ENCODE measurements at places on chromosomes 1 and 21.

DNA sequence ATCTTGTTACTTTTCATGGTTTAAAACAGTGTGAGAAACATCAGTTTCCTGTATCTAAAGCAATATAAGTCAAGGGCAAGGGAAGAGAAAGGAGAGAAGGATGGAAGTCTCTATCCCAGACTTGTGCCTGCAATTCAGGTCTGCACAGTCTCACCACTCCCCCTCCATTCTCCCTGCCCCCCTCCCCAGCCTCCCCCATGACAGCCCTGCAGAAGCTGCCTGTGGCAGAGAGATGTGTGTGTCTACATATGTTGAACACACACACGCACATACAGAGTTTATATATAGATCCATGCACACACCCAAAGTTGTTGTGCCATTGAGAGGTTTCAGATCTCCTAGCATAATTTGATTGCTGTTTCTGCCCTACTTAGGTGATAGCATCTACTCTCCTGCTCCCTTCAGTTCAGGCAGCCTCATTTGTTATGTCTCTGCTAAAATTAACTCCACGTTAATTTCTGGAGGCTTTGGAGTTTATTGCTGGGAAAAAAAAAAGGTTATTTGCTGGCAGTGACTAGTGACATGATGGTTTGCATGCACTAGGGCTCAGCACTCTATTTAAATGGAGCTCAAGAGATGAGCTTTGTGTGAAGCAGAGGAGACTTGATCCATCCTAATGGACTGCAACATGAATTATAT, 124.9 kb upstream of the SMYD2 start:
- H3K4me3 ChIP-seq: no peak overlapping the region
- DNase-seq: no peak
- no peaks in the 10 kb centered on the region for H3K4me1 ChIP-seq
- H3K27me3 ChIP-seq: no peaks in the 10 kb centered on the region

DNA sequence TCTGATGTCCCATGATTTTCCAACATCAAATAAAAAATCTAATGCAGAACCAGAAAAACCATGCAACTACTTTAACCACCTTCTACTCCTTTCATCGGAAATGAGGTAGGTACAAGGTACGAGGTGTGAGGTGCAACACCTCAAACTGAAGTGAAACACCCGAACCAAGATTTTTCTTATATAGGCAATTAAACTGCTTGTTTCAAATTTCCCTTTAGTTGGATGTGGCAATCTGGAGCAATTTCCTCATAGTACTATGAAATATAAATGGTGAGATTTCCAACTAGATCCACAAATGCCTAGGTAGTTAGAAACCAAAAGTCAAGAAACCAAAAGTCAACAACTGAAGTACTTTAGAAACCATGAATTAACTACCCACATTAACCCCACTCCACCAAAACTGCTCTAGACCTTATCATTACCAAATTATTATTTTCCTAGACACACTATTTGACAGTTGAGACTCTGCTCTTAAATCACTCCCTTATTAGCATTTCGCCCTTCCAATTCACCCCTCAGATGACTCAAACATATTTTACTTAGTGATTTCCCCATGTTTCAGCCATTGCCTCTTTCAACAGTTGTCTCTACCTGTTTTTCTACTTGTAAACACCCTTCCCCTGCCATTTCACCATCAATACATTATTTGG, 37.8 kb downstream of the FUBP1 start:
- DNase-seq: no peak
- H3K27ac ChIP-seq: no peak overlapping the region
- H3K4me1 ChIP-seq: no peaks in the 10 kb centered on the region
- no peaks in the 10 kb centered on the region for H3K27me3 ChIP-seq

GRCh38 chr1:224201383-224201782, 18.3 kb downstream of the DEGS1 start:
- no peaks in the 10 kb centered on the region for H3K36me3 ChIP-seq
- no peak for DNase-seq
- no peaks in the 10 kb centered on the region for H3K27me3 ChIP-seq
- H3K4me1 ChIP-seq: peaks cover 25% of the 10 kb centered on the region
- H3K27ac ChIP-seq: no peak overlapping the region
- no peak overlapping the region for H3K4me3 ChIP-seq

- peaks cover 14% of the 10 kb centered on the region for H3K36me3 ChIP-seq
- H3K27me3 ChIP-seq: no peaks in the 10 kb centered on the region
- no peak overlapping the region for H3K27ac ChIP-seq
- no peak for DNase-seq
- H3K4me3 ChIP-seq: no peak overlapping the region
Measured at GRCh38 chr21:25953659-25954058, 216.9 kb downstream of the APP start.

DNA sequence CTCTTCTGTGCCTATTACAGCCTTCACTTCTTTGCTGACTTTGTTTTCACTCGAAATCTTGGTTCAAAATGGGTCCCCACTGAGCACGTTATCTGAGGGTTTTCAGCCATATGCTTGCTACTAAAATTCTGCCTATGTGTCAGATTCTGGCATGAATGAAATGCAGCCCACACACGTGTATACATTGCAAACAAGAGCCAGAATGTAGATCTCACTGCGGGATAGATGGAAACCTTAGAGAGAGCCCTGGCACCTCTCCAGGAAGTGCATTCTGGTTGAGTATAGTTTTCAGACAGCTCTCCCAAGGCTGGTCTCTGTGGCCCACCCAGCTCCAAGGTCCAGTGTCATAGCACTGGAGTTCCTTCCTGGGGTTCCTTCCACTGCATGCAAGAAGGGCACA, 234.7 kb upstream of the GJB5 start:
- no peak overlapping the region for H3K4me3 ChIP-seq
- H3K27ac ChIP-seq: no peak overlapping the region
- H3K36me3 ChIP-seq: no peaks in the 10 kb centered on the region
- peak; percentile 1 for DNase-seq

DNA sequence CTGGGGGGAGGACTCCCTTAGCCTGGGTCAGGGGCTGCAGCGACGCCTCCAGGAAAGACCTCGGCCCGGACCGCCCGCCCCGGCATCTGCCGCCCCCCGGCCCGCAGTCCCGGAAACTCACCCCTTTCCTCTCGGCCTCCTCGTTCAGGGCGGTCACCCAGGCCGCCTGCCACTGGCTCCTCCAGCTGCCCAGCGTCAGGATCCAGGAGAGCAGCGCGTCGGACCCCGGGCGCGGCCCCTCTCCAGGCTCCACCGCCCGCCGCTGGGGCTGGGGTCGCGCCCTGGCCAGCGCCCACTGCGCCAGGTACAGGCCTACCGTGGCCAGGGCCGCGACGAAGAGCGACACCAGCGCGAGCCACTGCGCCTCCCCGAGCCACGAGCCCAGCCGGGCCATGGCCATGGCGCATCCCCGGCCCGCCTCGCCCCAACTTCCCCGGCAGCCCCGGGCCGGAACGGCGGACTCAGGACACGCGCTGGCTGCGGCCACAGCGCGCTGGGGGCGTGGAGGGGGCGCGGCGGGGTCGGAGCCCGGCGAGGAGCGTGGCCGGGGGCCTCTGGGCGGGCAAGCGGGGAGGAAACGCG, 478 bp downstream of the C2CD2 start:
- peak overlapping the region; percentile 72 for H3K4me3 ChIP-seq
- H3K4me1 ChIP-seq: peaks cover 31% of the 10 kb centered on the region
- H3K27ac ChIP-seq: no peak overlapping the region
- no peak for DNase-seq
- H3K27me3 ChIP-seq: no peaks in the 10 kb centered on the region

DNA sequence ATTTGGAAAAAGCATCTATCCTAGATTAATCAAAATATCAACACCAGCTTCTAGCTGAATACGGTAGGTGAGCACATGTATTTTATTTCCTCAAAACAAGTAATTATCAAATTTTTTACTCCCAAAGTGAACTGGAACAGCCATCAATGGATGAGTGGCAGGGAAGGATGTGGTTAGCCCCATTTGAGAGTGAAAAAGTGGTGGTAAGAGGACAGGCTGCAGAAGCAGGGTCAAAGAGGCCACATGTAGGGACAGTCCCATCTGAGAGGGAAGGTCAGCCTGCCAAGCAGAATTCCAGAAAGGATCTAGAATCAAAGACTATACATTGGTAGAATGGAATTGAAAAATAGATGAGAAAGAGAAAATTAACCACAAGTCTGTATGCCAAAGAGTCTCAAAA, 163.8 kb downstream of the SMYD3 start:
- peaks cover 8% of the 10 kb centered on the region for H3K36me3 ChIP-seq
- no peak overlapping the region for H3K4me3 ChIP-seq
- no peaks in the 10 kb centered on the region for H3K27me3 ChIP-seq
- no peak for DNase-seq
- H3K27ac ChIP-seq: no peak overlapping the region

DNA sequence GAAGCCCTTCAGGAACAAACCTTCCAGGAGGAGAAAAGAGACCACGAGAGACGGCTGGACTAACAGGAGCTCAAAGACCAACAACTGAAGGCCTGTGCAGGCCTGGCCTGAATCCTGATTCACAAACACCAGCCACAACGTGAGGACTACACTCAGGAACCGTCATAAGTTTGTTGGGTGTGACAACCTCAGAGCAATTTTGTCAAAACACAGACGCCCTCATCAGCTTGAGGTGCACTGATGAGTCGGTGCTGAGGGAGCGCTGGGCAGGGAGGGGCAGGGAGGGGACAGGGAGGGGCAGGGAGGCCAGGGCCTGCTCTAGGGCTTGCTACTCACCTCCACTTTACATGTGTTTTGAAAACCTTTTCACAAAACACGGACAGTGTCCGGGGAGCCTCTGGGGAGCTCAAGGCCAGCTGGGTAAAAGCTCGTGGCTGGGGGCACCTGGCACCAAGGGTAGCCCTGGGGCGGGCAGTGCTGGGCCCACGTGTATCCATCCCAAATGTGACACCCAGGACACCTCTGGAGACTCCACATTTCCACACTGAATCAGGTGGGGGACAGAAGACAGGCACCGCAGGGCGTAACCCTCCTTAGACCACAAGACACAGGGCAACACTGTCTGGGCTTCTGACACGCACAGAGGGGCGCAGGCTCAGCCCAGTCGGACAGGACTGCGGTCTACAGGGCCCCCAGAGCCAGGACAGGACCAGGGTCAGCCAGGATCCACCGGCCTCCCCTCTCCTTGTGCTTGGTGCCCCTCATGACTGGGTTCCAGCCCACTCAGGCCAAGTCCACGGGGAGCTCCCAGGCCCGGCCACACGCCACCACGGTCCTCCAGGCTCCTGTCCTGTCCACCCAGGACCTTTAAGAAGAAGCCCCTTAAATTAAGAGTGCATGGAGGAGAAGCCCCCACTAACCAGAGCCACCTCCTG, 16.5 kb downstream of the LSS start:
- peaks cover 24% of the 10 kb centered on the region for H3K4me1 ChIP-seq
- H3K27ac ChIP-seq: no peak overlapping the region
- no peaks in the 10 kb centered on the region for H3K27me3 ChIP-seq

Measured in trophoblast cell (in vitro differentiated cells and primary cell).